Stimulated activated CD4-positive, alpha-beta T cell treated with anti-CD3 and anti-CD28 coated beads, TNF-alpha, amount 100 ng/mL, for 48 hours (primary cell): ENCODE measurements at places on chromosomes 1 and 21.

GRCh38 chr1:213914392-213914791 is 73.4 kb upstream of the PROX1 start:
- DNase-seq = no peak

- no peak for DNase-seq
Observed at GRCh38 chr1:45170151-45170742, 36.2 kb downstream of the ZSWIM5 start.

DNA sequence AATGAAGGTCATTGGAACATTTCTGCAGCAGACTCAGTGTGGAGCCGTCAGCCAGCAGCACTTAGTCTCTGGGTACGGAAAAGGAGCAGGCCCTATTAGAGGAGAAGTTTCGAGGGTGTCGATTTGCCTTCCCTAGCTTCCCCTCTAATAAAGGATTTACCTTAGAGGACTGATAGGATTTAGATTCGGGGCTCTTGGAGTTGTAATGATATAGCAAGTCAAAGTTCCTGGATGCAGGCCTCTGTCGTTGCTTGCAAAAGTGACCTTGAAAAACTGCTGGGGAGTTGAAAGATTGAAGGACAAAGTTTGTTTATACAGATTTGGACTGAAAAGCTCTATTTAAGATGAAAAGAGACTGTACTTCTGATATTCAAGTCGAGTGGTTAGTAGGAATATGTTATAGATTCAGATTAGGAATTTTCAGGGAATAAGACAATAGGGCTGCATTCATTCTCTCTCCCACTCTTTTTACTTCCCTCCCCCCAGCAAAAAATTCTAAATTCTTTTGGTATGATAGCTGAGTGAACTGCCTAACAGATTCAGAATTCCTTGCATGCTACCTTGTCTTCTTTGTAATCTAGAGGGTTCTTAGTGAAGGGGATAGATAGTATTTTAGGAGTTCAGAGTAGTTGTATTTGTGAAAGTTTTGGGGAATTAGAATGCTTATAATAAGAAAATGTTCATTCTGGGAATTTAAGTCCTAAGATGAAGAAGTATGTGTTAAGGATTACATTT is 19.2 kb downstream of the NFYC start:
- no peak for DNase-seq

DNA sequence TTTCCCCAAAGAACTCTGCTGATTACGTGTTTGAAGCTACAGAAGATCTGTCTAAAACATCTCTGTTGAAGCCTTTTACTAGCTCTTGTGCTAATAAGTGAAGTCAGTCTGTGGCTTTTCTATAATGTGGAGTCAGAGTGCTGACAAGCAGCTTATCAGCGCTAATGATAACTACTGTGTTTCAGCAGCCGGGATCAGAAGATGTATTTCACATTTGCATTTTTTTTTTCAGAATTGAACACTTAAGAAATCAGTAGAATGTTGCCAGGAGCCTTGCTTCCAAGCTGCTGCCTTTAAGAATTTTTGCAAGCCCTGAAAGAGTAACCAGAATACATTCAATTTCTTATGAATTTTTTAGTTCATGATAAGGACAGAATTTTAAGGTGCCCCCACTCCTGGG is 519.4 kb upstream of the NR5A2 start:
- no peak for DNase-seq

DNA sequence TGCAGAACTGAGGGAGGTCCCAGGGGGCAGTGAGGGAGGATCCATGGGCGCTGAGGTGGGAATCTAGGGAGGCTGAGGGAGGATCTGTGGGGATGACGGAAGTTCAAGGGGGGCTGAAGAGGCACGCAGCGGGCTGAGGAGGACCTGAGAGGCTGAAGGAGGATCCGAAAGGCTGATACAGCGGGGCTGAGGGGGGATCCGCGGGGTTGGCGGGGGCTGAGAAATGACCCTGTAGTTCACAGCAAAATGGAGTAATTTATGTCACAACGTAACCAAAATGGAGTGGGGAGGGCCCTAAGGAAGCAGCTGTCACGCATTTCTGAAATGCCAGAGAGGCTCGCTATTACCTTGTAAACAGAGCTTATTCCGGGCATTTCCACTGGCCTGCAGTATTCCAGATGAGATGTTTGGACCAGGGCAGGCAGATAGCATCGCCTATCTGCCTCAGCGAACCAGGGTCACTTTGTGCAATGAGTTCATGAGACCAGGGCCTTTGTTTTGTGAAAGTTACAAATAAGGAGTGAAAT is 926 bp upstream of the MRPL55 start:
- DNase-seq = no peak

- no peak for DNase-seq
Observed at GRCh38 chr1:185936641-185937040, 202.4 kb downstream of the HMCN1 start.

DNA sequence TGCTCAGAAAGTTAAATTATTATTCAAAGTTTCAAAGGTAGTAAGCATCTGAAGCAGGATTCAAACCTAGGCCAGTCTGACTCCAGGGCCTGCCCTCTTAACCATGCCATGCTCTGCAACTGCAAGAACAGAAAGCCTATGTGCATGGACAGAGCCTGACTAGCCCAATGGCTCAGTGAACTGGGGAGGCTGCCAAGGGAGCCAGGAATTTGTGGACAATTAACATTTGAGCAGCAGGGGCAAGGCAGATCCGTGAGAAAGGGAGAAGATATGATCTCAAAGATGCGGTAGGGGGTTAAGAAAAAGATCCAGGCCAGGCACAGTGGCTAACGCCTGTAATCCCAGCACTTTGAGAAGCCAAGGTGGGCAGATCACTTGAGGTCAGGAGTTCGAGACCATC is 6.5 kb upstream of the ATP1A4 start:
- DNase-seq = no peak

GRCh38 chr1:50968821-50969610 is 1.0 kb upstream of the CDKN2C start:
- no peak for DNase-seq

GRCh38 chr1:90986953-90987352 is 34.9 kb downstream of the ZNF644 start:
- no peak for DNase-seq

DNA sequence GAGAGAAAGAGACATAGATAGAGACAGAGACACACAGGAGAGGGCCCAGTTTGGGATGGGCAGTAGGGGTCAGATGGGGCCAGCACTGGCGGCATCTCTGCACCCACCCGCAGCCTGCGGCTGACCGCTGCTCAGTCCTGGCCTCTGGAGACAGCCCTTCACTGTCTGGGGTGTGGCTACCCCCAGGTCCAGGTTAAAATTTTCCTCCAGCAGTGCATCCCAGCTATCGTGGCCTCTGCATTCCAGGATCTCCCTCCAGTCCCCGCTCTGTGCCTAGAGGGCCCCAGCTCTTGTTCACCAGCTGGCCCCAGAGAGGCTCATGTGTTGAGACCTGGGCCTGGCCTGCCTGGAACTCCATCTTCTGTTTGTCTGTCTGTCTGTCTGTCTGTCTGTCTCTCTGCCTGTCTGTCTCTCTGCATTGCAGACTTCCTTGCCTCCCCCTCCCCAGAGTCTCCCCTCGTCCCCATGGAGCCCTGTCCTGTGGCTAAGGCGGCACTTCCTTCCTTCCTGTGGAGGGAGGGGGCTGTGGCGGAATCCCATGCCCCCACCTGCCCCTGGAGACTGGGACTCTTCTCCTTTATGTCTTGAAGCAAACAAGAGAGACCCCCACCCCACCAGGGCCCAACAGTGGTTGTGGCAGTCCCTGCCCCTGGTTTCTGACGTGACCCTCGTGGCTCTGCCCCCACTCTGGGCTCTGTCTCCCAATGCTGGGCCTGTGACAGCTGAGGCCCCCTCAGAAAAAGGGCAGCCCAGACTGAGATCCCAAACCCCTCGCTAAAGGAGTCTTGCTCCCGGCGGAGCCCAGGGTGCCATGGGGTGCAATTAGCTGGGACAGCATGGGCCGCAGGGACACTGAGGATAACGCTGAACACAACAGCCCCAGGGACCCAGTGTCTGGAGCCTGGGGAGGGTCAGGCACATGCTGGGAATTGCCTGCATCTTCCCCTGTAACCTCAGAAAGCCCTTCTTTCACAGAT is 241.8 kb downstream of the NPHP4 start:
- no peak for DNase-seq

DNA sequence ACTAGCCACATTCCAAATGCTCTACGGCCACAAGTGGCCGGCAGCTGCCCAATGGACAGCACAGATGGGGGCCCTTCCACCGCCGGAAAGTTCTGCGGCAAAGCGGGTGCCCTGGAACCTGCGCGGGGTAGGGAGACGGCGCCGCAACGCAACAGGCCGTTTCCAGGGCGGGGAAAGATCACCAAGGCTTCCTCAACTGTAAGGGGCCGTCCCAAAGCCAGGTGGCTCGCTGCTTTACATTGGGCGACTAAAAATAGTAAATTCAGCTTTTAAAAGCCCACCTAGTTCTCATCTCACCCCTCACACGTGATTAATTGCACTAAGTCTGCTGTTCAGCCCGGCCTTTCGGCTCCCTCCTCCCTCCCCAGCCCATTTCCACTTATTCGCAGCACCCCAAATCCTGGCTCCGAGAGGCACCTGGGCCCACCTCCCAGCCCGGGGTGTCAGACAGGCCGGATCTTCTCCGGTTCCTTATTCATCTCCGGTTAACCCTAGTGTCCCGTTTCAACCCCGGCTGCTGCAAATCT is 643 bp downstream of the CFAP298 start:
- DNase-seq = peak; percentile 21

- DNase-seq = no peak
Observed at GRCh38 chr1:37978541-37978940, 11.3 kb downstream of the SF3A3 start.

DNA sequence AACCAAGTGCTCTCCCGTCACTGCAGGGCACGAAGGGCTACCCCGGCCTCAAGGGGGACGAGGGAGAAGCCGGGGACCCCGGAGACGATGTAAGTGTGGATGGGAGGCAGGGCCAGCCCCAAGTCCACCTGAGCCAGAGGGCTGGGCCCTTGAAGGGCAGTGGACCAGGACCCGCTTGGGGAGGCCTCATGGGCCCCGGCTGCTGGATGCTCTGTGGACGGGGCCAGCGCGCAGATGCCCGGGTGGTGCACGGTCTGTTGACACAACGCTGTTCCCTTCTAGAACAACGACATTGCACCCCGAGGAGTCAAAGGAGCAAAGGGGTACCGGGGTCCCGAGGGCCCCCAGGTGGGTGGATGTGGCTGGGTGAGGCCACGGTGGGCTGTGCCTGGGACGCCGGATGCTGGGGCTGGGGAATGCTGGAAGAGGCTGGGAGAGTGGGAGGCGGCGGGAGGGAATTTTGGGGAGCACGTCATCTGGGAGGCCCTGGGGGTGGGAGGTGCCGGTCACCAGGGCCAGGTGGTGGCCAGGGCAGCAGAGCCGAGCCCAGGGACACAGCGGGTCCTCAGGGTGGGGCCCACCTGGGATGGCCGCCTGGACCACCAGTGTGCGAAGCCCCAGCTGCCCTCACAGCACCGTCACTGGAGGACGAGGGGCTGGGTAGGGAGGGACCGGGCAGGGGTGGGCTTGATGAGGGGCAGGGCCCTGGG is 17.5 kb downstream of the COL6A1 start:
- no peak for DNase-seq

- DNase-seq = no peak
Observed at GRCh38 chr1:147079400-147080005, 92.8 kb downstream of the PRKAB2 start.

- DNase-seq = no peak
Observed at GRCh38 chr1:113804421-113805255, 7.6 kb downstream of the RSBN1 start.

DNA sequence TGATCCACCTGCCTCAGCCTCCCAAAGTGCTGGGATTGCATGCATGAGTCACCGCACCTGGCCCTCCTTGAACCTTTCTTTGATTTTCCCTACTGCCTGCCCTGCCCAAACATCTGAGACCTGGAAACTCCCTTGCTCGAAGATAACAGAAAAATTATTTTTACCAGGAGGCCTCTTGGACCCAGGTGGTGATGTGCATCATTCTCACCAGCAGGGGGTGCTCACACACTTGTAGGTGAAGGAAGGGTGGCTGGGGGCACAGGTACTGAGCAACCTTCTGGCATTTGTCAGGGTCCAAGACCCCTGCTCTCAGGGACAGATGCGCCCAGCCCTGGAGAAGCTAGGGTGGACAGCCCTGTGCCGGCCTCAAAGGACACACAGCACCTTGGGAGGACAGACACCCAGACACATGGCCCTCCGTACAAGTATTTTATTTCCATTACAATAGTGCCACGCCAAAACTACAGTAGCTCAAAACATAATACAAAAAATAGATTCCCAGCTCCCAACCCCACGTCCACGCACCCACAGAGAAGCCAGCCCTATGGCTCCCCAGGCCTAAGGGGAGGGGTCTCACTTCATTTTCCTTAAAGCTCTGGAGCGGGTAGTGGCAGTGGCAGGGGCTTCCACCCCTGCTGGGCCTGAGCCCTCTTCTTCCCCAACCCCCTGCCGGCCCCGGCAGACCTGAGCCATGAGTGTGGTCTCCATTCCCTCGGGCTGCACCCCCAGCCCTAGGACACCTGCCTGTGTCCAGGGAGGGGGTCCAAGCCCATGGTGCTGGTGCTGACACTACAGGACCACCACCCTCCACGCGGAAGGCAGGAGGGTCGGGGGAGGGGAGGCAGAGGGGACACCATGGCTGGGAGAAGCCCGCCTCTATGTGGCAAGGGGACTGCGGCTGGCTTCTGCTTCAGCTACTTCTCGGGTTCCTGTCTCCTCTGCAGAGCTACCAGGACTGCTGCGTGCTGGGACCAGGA is 40.4 kb upstream of the EIF4G3 start:
- peak; percentile 73 for DNase-seq

- no peak for DNase-seq
Observed at GRCh38 chr1:1272341-1273208, 1.1 kb downstream of the UBE2J2 start.

DNA sequence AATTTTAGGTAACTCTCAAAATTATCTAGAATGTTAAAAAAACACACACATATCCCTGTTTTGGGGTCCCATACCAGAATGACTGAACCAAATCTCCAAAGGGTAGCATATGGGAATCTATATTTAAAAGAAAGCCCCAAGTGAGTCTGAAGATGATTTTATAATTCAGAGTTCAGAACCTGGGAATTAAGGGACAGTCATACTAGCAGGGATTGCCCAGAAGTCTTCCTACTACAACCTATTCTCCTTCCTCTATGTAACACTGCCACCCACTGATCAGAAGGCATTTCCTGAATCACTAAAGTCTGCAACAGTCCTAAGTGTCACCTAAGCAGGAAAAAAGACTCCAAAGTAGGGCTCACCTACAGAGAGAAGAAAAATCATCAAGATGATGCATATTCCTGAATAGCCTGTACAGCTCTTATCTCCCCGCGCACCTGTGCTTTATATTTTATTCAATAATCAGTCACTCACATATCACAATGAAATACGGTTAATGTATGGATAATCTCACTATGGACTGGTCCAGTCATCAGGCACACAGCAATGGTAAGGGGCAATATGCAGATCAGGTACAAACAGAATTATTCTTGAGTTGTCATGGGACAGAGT is 4.9 kb downstream of the RGS1 start:
- no peak for DNase-seq

GRCh38 chr1:218656301-218657037 is 311.3 kb downstream of the TGFB2 start:
- DNase-seq = no peak
